ENCODE measurements at places on chromosomes 7 and 10.

DNA sequence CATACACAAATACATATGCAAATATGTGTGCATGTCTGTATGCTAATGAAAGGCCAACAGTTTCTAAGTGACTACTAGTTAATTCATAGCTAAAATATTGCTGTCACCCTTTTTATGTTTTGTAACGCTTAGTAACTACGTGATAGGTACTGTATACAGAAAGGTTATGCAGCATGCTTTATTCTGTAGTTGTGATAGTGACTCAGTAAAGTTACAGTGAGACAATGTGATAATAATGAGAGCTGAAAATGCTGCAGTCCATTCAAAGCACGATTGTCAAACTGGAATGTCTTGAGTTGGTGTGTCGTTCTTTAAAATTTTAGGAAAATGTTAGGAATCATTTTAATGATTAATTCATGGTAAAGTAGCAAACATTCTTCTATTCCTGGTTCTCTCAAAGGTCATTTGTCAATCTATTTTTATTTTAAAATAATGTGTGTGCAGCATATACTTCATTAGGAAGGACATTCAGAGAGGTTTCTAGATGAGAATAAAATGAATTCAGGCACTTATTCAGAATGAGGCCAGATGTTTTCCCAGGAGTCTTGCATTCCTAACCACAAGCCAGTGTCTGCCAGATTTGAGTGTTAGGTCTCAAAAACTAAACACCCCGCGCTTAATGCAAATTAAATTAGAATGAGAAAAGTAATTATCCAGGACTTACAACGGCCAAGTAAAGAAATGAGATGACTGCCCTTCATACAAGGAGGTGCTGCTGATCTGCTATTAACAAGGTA lies 408.8 kb upstream of the FZD8 start:
- DNase-seq, result no peak

DNA sequence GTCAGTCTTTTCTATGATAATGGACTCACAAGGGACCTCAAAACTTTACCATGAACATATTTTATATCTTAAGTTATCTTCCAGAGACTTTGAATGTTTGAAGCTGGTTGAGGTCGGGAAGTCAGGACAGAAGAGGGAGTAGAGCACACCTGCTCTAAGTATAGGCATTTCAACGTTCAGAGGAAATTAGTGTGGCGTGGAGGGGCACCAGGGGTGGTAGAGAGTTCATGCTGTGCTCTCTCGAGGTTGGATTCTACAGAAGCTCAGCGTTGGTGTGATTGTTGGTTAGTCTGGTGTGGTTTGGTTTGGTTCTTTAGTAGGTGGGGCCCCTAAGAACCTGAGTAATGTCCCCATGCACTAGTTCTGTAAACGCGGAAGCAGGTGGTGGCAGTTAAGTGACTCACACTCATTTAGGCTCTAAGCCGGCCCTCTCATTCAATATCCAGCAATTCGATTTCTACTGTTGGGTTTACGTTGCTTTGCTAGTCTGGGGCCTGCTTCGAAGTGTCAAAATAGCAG lies 19.8 kb downstream of the CNTNAP2 start:
- DNase-seq, result no peak

GRCh38 chr7:7972128-7972527 lies 3.5 kb downstream of the GLCCI1 start:
- DNase-seq, result no peak

GRCh38 chr7:70416986-70417655 lies 714.8 kb upstream of the GALNT17 start:
- no peak for DNase-seq

- no peak for DNase-seq
These were observed 830 bp downstream of the MET start for GRCh38 chr7:116672596-116673456.

- DNase-seq, result no peak
These were observed at the start of gene SMO for GRCh38 chr7:129188372-129188891. TSS of gene SMO (plus strand) at chr7:129188633. CDS start at chr7:129189152, 519 bp downstream.

GRCh38 chr10:103882285-103883007 lies 27.1 kb upstream of the SH3PXD2A start:
- DNase-seq, result no peak

DNA sequence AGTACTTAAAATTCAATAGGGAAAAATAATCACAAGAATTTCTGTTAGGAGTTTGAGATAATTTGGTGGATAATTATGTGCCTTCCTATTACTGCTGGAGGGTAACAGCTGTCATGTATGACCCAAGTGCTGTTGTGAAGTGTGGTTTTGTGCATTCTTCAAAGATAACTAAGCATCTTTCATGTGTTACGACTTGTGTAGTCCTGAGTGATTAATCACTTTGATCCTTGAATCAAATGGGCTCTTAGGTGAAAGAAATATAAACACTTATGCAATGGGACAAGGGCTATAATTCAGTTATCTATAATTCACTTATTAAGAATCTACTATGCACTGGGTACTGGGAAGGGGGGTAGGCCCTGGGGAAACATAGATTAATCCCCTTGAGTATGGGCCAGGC lies 89.0 kb downstream of the CH25H start:
- no peak for DNase-seq

GRCh38 chr7:23356726-23357125 lies 57.6 kb downstream of the MALSU1 start:
- no peak for DNase-seq

DNA sequence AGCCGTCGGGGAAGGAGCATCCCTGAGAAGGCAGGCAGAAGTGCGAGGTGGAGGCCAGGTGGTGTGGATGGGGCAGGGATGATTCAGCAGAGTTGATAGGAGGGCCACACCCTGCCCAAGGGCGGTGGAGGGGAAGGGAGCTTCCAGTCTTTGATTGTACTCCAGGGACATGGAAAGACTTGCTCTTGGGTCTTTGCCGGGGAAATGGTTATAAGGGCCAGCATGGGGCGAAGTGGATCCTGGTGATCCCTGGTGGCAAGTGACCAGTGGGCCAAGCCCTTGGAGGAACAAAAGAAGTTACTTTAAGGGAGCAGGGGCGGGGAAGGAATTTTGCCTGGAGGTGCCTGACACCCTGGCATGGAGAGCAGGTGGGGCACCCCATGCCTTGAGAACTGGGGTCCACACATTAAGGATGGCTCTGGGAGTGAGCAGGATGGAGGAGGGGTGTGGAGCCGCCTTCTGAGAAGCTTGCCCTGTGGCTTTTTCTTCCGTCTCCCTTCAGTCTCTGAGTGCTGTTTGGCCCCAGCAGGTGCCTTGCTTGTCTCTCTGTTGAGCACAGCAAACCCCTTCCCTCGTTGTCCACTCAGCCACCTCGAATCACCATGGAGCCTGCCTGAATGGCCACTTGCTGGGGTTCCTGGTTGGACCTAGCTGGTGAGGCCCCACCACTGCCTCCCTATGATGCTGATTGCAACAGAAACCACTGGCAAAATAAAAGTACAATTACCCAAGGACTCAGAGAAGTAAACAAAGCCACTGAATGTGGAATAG lies 83.9 kb downstream of the RAMP3 start:
- no peak for DNase-seq

GRCh38 chr7:148367731-148368475 lies 222.7 kb upstream of the C7orf33 start:
- DNase-seq, result no peak

DNA sequence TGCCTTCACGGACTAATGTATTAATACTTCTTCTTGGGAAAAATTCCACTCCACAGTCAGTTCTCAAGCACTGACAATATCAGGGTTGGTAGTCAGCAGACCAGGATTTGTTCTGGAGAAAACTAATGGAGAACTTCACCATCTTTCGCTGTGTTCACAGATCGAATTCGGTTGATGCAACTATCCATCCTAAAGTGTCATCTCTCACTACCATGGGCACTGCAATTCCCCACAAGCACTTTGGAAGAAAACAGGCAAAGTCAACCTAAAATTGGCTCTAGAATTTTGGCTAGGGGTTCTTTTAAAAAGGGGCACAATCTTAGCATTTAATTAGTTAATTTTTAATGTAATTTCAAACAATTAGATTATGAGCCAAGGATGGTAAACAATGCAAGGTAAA lies 164.4 kb downstream of the HGF start:
- DNase-seq, result no peak

- DNase-seq, result no peak
These were observed 86.6 kb upstream of the INSYN2A start for GRCh38 chr10:127283017-127283416.

GRCh38 chr7:143002898-143003297 lies 24.0 kb downstream of the OR9A2 start:
- DNase-seq, result no peak

DNA sequence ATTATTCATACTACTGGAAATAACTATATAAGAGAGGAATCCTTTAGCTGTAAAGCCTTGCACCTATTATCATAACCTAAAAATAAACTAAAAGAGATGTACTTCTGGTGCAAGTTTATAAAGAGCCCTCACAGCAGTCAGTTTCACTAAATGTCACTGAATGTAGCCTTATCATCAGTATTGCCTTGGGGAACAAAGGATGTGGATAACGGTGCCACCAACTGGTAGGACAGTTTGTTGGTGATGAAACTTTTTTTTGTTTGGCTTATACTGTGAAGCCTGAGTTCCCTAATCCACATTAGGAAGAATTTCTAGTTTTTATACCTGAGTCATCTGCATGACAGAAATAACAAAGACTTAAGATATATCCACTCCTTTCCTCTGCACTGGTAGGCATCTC lies 117.9 kb upstream of the COL1A2 start:
- peak; percentile 53 for DNase-seq

DNA sequence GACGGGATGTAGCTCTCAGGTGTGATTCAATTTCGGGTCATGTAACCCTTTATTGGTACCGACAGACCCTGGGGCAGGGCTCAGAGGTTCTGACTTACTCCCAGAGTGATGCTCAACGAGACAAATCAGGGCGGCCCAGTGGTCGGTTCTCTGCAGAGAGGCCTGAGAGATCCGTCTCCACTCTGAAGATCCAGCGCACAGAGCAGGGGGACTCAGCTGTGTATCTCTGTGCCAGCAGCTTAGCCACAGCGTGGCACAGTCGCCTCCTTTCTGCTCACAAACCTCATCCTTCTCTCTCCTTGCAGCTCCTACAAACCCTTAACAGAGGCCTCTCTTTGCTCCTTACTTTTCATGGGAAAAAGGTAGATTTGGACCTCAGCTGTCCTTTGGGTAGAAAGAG lies 197.5 kb upstream of the PRSS58 start:
- no peak for DNase-seq

GRCh38 chr7:132488634-132489302 lies 87.5 kb downstream of the PLXNA4 start:
- DNase-seq, result no peak

- no peak for DNase-seq
These were observed 90.1 kb downstream of the UBE2H start for GRCh38 chr7:129862682-129863081.

DNA sequence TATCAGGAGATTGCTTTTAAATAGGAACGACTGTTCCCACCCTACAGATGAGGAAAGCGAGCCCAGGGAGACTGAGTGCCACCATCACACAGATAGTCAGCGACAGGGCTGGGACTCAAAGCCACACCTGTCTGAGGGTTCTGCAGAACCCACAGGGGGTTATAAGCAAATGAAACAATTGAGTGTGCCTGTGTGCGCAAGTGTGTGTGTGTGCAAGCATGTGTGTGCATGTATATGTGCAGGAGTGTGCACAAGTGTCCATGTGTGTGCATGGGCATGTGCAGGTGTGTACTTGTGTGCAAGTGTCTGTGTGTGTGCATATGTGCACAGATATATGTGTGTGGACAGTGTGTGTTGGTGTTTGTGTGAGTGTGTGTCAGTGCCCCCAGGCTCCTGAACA lies 280.2 kb downstream of the GRID1 start:
- no peak for DNase-seq

DNA sequence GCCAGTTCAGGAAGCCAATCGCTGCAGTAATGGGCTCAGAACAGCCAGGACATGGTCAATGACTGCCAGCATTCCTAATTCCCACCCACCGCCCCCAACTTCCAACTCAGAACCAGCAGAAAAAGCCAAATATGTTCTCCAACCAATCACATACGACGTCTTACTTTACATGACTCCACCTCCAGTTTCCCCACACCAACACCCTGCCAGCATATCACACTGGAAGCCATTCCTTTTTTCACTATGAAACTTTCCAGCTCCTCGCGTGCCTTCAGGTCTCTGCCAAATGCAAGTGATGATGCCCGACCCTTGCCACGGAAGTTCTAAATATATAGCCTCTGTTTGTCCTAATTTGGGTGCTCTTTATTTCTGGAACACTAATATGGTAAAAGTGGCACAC lies 12.5 kb downstream of the NPS start:
- DNase-seq, result no peak

DNA sequence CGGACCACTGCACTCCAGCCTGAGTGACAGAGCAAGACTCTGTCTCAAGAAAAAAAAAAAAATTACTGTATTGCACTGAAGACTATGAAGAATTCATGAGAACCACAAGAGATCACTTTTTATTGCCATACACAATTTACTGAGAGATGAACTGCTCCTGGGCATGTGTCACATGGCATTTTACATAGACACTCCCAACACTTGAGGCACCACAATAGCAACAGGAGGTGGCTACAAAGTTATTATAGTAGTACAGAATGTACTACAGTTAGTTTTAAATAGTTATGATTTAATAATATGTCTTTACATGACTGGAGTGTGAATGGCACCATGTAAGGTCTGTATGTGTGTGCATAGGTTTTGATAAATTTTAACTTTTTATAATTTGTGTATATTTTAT lies 70.6 kb downstream of the KMT2E start:
- DNase-seq, result no peak

GRCh38 chr10:3261921-3262320 lies 89.3 kb upstream of the PITRM1 start:
- no peak for DNase-seq

DNA sequence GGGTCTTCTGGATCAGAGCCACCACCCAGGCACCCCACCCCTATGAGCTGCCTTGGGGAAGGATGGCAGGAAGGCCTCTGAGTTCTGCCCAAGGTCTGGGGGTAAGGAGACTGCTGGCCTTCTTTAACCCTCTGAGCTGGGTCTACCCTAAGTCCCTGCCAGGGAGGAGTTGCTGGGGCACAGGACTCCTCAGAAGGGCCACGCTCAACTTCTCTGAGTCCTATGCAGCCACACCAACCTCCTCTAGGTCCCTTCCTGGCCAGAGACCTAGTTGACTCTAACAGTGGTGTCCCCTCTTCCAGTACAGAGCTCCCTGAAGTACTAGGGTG lies 2.6 kb upstream of the NEURL1 start:
- DNase-seq, result no peak

DNA sequence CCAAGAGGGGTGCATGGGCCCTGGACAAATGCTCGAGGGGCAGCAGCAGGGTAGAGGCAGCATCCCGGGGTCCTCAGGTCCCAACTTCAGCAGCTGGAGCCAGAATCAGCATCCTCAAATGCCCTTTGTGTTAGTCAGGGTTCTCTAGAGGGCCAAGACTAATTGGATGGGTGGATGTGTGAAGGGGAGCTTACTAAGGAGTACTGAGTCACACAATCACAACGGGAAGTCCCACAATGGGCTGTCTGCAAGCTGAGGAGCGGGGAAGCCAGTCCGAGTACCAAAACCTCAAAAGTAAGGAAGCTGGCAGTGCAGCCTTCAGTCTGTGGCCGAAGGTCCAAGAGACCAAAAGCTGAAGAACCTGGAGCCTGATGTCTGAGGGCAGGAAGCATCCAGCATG lies 162.9 kb upstream of the TCERG1L start:
- no peak for DNase-seq

DNA sequence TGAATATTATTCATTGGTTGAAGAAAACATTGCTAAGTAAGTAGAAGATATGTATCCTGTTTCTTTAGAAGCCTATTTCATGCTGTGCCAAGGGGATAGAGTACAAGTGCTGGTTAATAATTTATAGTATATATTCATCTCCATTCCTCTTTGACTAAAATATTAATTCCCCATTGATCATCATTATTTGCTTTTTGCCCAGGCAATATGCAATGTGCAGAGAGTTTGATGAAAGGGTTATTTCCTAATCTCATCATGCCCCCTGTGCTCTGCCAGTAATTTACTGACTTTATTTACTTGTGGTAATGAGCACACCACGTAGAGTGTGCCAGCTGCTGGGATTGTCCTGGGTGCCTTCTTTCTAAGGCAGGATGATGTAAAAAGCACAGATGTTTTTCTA lies 180.9 kb downstream of the REEP3 start:
- DNase-seq, result no peak
